ENCODE measurements at places on chromosomes 11 and 22.

- DNase-seq = peak; percentile 93
Measured at GRCh38 chr11:62709247-62710000, 1.9 kb downstream of the GNG3 start.

DNA sequence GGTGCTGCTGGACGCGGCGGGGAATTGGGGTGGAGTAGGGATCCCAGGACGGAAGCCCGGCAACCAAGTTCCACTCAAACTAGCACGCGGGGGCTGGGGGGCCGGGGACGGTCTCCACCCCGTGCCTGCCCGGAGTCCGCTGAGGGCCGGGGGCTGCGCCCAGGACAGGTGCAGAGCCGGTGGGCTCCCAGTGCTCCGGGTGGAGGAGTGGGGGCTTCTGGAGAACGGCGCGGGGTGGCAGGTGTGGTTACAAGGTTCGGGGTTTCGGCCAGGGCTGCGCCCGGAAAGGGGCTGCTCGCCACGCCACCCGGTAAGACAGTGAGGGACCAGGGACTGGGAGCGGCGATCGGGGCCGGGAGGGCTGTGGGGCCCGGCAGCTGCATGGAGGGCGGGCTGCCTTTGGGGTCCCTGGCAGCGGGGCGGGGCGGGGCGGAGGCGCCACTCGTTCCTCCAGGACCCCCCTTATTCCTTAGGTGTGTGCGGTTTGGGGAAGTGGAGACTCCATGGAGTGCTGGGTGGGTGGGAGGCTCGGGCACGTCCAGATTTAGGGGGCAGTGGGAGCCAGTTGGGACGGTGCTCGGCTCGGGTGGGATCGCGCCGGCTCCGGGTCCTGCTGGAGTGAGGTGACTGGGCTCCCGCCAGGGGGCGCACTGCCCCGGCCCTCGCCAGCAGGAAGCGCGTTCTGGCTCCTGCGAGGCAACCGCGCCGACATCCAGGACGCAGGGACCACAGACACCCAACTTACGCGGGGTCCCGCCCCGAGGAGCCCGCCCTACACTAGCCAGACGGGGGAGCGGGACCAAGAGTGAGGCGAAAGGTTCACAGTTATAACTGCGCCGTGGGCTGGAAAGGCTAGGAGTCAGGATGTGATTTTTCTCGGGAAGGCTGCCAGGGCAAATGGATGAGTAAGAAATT, 868 bp downstream of the TSPAN18 start:
- DNase-seq = peak; percentile 92

DNA sequence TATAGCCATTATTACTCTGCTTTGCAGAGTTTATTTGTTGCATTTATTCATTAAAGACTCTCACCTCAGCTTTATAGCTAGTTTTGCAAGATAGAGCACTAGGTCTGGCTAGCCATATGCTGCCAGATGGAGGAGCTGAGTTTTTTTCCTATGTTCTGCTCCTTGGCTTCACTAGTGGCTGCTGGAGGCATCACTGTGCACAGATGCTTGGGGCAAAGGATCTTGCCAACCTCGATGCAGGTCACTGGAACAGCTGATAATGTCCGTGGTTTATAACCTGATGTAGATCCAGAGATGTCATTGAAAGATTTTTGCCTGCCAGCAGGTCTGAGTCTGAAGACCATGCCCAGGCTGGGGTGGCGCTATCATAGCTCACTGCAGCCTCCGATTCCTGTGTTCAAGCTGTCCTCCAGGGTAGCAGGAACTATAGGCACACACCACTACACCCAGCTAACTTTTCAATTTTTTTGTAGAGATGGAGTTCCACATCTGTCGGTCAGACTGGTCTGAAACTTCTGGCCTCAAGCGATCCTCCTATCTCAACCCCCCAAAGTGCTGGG, 63.2 kb downstream of the PACS1 start:
- no peak for DNase-seq

DNA sequence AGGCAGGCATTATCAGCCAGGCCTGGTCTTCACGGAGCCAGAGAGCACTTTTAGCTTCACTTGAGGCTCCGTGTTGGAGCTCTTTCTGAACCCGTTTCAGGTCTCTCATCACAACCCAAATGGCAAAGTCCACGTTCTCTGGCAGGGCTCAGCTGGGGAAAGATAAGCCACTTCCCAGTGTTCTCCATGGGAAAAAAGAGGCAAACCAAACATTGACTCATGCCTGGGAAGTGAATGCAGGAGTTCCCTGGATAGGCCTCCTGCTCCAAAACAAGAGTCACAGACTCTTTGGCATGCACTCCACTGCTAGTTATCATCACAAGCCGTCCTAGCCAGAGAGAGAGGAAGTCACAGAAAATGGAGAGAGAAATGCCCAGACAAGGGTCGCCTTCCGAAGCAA, 11.6 kb downstream of the OPCML start:
- no peak for DNase-seq

GRCh38 chr22:23223569-23224317, 43.4 kb downstream of the BCR start:
- no peak for DNase-seq

DNA sequence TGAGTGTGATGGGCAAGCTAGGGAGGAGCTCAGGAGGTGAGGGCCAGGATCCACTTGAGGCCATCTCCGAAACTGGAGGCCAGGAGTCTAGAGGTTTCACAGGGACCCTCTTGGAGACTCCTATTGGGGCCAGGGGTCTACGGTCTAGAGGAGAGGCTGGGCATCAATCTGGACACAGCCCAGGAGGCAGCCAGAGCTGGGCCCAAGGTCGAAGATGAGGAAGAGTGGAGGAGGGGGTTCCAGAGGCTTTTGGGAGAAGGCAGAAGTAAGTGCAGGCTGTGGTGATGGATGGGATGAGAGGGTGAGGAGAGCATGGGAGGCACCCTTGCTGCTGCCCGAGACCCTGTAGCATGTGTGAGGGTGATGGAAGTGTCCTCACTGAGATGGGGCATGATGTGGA, 56.6 kb downstream of the LRRC32 start:
- DNase-seq = no peak

GRCh38 chr11:128506999-128507611, 80.3 kb downstream of the ETS1 start:
- DNase-seq = peak; percentile 81

DNA sequence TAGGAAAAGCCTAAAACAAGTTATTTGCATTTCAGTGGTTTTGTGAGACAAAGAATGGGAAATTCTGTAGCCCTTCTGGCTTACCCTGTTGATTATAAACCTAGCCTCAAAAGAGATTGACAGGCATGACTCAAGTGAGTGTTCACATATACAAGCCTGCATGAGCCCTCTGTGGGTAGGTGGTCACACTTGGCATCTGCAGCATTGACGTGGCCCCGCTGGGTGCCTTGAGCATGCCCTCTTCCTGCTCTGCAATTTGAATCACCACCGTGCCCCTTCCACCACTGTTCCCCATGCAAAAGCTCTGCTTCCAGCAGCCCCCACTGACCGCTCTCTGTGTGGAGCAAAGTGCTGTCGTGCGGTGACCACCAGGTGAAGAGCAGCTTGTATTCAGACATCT, 21.0 kb upstream of the ADSL start:
- no peak for DNase-seq

Measured in AG08396 (cell line).